NCI-H1694 (cell line): ENCODE measurements at places on chromosomes 1 and 21.
A peak's percentile ranks its signal among the peaks of the same experiment; 100 is the strongest.

GRCh38 chr21:43619856-43620255, 39.4 kb downstream of the HSF2BP start:
- no peak for DNase-seq

DNA sequence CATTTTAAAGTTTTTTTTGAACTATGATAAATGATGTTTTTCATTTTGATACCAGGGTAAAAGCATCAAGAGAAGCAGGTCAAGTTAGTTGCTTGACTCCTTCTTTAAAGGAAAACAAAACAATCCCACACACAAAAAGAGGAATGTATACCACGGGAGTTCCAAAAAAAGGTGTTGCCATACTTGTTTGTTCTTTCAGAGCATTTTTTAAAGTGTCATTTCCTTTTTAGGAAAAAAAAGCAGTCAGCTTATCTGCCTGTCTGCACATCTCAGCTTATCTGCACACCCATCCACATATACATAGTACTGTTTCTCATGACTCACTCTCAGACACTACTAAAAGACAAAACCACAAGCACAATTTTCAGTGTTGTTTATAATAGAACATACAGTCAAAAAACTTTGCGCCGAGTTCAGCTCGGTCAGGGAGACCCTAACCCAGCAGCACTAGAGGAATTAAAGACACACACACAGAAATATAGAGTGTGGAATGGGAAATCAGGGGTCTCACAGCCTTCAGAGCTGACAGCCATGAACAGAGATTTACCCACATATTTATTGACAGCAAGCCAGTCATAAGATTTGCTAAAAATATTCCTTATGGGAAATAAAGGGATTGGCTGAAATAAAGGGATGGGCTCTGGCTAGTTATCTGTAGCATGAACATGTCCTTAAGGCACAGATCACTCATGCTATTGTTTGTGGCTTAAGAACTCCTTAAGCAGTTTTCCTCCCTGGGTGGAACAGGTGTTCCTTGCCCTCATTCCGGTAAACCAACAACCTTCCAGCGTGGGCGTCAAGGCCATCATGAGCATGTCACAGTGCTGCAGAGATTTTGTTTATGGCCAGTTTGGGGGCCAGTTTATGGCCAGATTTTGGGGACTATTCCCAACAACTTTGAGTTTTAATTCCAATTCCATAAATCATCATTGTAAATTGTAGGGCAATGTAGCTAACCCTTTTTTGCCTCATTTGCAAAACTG, 11.4 kb upstream of the MNDA start:
- no peak for DNase-seq

GRCh38 chr1:85583611-85584263, 3.2 kb downstream of the CCN1 start:
- no peak for DNase-seq

- DNase-seq = no peak
These were observed 477.5 kb downstream of the NUF2 start for GRCh38 chr1:163799190-163799805.

DNA sequence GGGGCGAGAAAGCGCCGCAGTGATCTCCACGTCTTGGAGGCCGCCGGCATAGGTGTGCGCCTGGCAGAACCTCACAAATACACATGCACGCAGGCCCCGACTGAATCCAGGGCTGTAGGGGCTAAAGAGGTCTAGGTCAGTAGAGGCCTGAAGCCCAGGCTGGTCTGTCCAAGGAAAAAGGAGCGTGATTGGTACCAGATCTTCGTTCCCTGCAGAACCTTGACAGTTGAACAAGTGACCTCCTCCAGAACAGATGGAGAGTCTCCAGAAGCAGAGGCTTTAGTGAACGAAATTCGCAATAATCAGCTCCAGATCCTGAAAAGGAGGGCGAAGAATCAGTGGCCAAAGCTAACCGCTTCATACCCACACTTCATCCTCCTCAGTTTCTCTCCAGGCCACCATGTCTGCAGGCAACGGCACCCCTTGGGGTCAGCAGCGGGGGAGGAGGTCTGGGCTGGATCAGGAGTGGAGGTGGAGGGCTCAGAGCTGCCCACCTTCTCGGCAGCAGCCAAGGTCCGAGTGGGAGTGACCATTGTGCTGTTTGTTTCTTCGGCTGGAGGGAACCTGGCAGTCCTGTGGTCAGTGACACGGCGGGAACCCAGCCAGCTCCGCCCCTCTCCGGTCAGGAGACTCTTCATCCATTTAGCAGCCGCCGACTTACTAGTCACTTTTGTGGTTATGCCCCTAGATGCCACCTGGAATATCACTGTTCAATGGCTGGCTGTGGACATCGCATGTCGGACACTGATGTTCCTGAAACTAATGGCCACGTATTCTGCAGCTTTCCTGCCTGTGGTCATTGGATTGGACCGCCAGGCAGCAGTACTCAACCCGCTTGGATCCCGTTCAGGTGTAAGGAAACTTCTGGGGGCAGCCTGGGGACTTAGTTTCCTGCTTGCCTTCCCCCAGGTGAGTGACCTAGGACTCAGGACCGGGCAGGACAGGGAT, 749 bp upstream of the PEX11B start:
- DNase-seq = no peak

DNA sequence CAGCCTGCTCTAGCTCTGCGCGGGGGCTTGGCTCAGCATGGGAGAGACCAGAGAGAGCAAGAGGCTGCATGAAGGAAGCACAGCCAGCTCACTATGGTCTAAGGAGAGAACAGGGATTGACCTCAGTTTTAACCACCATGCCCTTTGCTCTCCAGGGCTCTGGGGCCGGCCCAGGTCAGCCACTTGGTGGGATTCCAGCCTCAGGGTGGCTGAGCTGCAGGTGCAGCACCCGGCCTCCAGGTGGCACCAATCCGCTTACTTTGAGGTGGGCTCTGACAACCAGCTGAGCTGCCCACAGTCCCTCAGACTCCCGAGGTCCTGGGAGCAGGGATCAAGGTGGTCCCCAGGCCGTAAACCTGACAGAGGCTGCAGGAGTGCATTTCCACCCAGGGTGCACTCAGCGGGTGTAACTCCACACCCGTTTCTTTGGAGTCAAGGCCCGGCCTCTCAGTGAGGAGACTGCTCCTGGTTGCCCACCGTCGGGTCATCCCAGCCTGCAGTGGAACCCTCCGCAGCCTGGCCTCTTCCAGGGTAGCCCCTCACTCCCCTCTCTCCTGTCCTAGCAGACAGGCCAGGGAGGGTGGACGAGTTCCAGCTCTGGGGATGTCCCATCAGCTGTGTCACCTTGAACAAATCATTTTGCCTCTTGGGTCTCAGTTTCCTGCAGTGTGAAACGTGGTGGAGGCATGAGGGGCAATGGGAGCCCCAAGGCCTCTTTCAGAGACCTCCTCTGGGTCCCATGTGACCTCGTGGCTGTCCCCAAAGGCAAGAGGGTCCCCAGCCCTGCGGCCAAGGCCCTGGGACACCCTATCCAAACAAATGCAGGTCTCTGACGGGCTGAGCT, 607 bp upstream of the LGR6 start:
- peak; percentile 63 for DNase-seq

DNA sequence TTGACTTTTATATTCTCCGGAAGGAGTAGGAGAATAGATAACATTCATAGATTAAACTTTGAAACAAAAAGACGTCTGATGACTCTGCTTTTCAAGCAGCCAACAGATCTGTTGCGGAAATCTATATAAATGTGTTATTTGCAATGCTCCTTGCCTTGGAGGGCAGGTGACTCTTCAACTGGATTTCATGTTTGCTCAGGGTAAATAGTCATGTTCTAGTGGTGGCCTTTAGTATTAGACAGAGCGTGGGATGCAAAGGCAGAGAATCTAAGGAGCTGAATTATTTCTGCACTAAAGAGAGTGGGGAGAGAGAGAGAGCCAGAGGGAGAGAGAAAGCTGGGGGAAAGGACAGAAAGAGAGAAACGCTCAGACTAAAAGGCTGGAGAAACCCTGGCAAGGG, 454.3 kb downstream of the AJAP1 start:
- DNase-seq = no peak

- no peak for DNase-seq
These were observed 717 bp downstream of the UBIAD1 start for GRCh38 chr1:11273595-11274234.

DNA sequence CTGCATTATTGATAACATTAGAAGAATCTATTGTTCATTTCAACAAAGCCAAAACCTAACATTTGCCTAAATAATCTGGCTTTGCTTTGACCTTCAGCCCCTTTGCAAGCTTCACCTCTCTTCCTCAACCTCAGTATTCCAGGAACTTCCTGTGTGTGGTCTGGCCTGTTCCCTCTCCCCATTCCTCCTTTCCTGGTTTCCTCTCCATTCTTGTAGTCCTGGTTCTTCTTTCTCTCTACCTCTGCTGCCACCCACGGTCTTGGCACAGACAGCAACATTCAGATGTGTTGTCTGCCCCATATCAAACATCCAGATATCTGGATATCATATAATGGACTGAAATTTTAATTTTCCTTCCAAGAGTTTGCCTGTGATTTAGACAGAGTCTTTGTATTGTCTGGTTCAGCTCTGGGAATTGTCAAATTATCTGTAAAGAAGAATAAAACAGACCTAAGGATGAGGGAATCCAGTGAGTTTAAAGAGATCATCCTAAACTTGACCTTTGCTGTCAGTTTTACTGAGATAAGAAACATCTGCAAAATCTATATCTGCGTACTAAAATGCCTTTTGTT, 148.1 kb upstream of the KCTD3 start:
- no peak for DNase-seq

- no peak for DNase-seq
These were observed 73.6 kb downstream of the SLC27A3 start for GRCh38 chr1:153848805-153849204.

DNA sequence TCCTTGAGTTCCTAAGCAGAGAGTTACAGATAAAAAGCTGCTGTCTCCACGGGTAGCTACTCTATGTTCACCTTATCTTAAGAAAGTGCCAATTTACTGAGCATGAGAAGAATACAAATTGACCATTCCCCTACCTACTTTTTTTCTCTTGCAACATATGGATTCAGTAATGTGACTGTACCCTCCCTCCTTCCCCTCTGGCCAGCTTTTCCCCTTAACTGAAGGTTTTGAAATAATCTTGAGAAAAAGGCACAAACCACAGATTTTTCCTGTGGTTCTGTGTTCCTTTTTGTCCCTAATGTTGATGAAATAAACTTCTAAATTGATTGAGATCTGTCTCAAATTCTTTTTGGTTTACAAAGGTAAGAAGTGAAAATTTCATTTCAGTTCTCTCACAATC, 2.6 kb upstream of the CD2 start:
- DNase-seq = no peak

- no peak for DNase-seq
These were observed 2.0 kb upstream of the ST3GAL3 start for GRCh38 chr1:43705334-43705733.

- DNase-seq = peak; percentile 19
These were observed 260.5 kb downstream of the PRDM2 start for GRCh38 chr1:13960375-13960987.

- no peak for DNase-seq
These were observed 185.7 kb downstream of the HIVEP3 start for GRCh38 chr1:41733021-41733420.

GRCh38 chr1:234554698-234555311, 55.2 kb downstream of the IRF2BP2 start:
- no peak for DNase-seq

DNA sequence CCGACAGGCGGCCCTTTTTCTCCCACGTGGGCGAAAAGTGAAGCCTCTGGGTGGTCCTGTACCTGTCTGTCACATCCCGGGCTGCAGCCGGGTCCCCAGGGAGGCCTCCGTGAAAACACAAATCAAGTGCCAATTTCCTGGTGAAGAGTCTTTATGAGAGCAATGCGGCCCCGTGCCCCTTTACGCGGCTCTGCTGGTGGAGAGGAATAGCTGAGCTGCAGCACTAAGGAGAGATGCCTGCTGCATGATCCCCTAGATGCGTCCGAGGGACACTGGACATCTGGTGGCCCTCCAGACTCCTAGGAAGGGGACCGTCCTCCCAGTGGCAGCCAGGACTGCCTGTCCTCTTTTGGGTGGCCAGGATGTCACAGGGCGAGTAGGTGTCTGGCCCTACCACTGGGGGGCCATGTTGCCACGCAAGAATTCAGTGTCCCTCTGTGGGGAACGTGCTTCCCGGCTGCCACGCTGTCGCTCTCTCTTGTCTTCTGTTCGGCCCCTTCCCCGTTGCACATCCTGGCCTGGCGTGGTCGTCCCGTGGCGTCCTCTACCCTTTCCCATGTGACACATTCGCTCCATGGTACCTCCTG, 38.7 kb downstream of the COL18A1 start:
- DNase-seq = no peak

- DNase-seq = no peak
These were observed 217.4 kb upstream of the RUNX1 start for GRCh38 chr21:35266546-35266945.

DNA sequence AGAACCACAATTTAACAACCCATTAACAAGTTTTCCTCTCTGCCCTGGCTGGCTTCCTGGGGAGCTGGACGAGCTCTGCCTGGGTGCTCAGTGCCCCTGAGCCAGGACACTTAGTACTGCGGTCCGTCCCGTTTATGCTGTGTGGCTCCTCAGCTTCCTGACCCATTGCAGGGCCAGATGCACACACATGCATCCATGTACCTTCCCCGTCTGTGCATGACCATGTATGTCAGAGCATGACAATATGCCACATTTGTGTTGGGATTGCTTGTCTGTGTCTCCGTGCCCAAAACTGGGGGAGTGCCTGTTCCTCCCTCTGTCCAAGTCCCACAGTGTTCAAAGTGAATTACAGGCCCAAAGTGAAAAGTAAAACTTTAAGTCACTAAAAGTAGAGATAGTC, 9.7 kb upstream of the TFF3 start:
- no peak for DNase-seq

GRCh38 chr1:31981972-31982371, 31.7 kb upstream of the KHDRBS1 start:
- DNase-seq = peak; percentile 40

- DNase-seq = no peak
These were observed 15.3 kb downstream of the ERI3 start for GRCh38 chr1:44339731-44340130.

DNA sequence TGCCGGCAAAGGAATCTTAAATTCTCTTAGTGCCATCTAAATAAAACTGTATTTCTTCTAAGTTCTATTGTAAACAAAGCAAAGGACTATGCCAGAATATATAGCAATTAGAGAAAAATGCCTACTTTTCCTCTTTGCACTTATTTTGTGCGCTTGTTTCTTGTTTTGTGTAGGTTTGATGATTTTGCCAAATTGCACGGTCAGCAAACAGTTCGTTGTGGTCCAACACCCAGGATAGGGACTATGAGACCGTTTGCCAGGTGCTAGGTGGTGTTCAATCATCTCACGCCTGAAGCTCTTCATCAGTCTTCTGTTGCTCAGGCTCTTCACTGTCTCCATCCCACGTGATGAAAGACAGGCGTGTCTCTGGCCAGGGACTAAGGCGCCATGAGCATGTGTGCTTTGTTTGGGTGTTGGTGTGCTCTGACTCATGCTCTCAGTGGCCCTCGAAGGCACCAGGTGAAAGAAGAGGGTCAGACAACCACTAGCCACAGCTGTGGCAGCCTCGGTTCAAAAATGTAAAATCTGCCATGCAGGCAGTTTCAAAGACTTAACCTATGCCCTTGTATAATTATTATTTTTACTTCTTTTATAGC, 36.9 kb upstream of the KCNE1 start:
- DNase-seq = no peak

GRCh38 chr1:160032165-160032820, 503 bp upstream of the PIGM start:
- DNase-seq = no peak

- no peak for DNase-seq
These were observed 11.2 kb downstream of the OR2W3 start for GRCh38 chr1:247906504-247907047.

- DNase-seq = peak; percentile 12
These were observed 37.4 kb downstream of the TMCO4 start for GRCh38 chr1:19762175-19762779.

- no peak for DNase-seq
These were observed 161.1 kb downstream of the EDEM3 start for GRCh38 chr1:184593597-184593996.

GRCh38 chr21:45976701-45977311, 4.8 kb upstream of the COL6A1 start:
- no peak for DNase-seq
